ENCODE measurements at places on chromosomes 3 and 15.

- DNase-seq, result no peak
Observed at GRCh38 chr15:52670087-52670486, 9.1 kb downstream of the ATOSA start.

GRCh38 chr3:65902304-65902793 lies 136.4 kb downstream of the MAGI1 start:
- no peak for DNase-seq

DNA sequence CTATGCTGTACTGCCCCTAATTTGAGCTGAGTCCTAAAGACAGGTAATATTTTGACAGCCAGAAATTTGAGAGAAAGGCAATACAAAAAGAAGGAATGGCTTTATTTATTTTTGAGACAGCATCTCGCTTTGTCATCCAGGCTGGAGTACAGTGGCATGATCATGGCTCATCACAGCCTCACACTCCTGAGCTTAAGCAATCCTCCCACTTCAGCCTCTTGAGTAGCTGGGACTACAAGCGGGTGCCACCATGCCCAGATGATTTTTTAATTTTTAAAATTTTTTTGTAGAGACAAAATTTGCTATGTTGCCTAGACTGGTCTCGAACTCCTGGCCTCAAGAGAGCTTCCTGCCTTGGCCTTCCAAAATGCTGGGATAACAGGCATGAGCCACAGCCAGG lies 77.4 kb upstream of the SLC4A7 start:
- DNase-seq, result no peak

DNA sequence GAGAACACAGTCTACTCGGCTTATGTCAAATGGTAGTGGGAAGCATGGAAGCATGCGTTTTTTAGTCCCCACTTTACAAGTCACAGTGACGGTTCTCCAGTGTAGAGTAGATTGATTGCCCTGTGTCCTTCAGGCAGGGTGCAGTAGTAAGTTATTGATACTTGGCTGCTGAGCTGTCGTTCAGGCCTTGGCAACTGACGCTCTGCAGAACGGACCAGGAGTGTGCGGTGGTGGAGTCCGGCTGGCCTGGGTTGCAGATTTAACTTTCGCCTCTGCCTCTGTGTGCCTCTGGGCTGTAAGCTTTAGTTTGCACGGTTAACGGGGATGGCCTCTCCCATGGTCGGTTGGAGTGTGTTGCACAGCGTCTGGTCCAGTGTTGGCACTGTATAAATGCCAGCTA lies 58.6 kb downstream of the IGF1R start:
- no peak for DNase-seq

DNA sequence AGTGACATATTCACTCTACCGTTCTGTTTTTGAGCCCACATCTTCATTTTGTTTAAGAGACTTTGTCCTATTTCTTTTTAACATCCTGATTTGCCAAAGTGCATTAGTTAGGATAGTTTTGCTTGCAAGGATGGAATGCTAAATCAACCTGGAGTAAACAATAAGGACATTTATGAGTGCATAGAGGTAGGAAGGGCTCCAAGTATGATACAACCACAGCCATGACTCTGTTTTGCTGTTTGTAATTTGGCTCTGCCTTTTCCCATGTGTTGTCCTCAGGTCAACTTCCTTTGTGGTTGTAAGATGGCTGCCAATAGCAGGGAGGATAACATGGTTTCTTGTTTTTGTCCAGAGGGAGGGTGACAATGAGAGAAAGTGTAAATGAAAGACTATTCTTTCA lies 66.4 kb upstream of the GOLIM4 start:
- peak; percentile 74 for DNase-seq

DNA sequence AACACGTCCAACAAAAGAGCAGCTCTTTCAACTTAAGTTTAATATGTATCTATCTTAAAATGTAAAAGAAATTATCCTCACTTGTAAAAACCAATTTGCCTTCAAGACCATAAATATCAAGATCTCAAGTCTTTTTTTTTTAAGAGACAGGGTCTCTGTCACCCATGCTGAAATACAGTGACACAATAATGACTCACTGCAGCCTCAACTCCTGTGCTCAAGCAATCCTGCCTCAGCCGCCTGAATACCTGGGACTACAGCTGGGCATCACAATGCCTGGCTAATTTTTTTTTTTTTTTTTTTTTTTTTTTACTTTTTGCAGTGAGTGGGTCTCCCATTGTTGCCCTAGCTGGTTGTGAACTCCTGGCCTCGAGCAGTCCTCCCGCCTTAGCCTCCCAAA lies 26.0 kb downstream of the ACAP2 start:
- DNase-seq, result peak; percentile 63

GRCh38 chr3:15063656-15064286 lies 1.3 kb downstream of the MRPS25 start:
- no peak for DNase-seq

DNA sequence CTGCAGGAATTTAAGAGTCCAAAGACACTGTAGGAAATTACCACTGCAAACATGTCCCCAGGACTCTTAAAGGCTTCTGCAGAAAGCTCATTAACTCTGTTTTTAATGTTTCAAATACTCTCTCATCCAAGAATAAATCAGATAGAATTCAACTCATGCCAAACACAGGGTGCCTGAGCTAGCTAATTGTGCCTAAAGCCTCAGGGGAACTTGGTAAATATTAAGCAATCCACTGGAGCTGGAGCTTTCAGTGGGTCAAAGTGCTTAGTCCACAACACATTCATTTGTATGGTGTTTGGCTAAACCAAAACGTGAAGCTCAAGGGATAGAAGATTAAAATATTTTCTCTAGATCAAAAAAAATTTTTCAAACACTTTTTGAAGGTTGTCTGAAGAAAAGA lies 131.4 kb downstream of the THRB start:
- DNase-seq, result peak; percentile 51

- peak; percentile 7 for DNase-seq
Observed at GRCh38 chr15:41727143-41727542, 47.1 kb upstream of the MAPKBP1 start.

GRCh38 chr3:165983284-165983683 lies 146.1 kb upstream of the BCHE start:
- peak; percentile 28 for DNase-seq

DNA sequence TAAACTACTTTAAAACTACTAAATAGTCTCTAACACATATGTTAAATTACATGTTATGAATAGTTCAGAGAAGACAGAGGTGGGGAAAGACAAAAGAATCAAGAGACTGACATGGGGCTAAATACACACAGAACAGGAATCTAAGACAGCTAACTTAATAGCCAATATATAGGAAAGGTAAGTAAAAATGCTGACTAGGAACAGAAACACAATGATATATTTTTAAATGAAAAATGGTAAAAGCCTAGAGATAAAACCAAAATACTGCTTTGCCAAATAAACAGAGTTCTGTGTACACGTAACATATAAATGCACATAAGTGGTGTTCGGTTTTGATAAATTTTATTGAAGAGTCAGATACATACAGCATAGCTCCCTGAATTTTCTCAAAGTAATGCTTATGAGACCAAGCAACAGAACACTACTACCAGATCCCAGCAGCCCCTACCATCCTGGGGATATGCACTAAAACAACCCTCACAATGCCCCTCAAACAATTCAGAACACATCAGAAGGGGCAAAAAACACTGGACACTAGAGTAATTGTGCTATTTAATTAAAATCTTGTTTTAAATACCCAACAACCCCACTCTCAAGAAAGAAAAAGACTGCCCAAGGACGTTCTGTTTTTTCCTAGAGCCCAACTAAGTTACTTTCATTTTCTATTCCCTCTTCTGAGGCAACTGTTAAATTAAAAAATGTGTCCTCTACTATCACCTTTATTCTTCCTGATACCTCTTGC lies 121.1 kb downstream of the ADAM10 start:
- DNase-seq, result peak; percentile 8

DNA sequence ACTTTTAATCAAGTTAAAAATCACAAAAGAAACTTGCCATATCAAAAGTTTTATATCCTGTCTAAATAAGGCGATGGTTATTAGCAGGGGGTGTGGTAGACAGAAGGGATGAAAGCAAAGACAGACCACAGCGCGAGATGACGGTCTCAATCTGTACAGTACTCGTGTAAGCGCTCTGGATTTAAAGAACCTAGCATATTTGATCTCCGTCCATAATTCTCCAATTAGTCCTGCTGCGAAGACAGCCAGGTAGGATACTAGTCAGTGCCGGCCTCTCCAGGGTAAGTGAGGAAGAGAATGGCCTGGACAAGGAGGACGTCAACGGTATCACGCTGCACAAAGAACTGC lies 701 bp downstream of the SGO1 start:
- peak; percentile 26 for DNase-seq

GRCh38 chr15:41689083-41689482 lies 28.9 kb downstream of the MGA start:
- no peak for DNase-seq

GRCh38 chr3:178707311-178708031 lies 171.2 kb downstream of the KCNMB2 start:
- DNase-seq, result peak; percentile 82

GRCh38 chr3:81998139-81998755 lies 236.8 kb upstream of the GBE1 start:
- peak; percentile 28 for DNase-seq

GRCh38 chr3:20696388-20697150 lies 510.6 kb upstream of the SGO1 start:
- DNase-seq, result no peak

GRCh38 chr3:126130981-126131745 lies 47.2 kb upstream of the SLC41A3 start:
- DNase-seq, result no peak

- DNase-seq, result peak; percentile 74
Observed at GRCh38 chr15:34056911-34057310, 17.9 kb upstream of the AVEN start.

DNA sequence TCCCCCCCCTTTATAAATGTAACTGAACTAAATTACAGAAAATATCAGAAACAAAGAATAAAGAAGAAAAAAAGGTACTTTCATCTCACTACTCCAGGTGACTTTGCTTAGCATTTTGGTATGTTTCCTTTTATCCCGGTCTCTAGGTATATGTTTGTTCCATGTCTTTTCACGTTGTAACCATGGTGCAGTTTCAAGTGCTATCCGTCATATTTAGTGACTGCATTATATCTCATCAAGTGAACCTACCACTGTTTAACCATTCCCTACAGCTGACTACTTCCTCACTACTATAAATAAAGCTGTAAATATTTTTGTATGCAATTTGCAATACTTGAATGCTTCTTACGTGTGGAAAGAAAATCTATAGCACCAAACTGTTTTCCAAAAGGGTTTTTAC lies 2.2 kb downstream of the BTBD1 start:
- peak; percentile 10 for DNase-seq

- DNase-seq, result no peak
Observed at GRCh38 chr3:147372525-147373027, 33.8 kb downstream of the ZIC4 start.

GRCh38 chr3:97895216-97895615 lies 73.4 kb downstream of the CRYBG3 start:
- no peak for DNase-seq

- DNase-seq, result no peak
Observed at GRCh38 chr15:79820820-79821219, 76.0 kb downstream of the MTHFS start.

- DNase-seq, result peak; percentile 90
Observed at GRCh38 chr3:21705769-21706168, 45.2 kb downstream of the ZNF385D start.

GRCh38 chr3:78726545-78726944 lies 1041.3 kb downstream of the ROBO1 start:
- DNase-seq, result no peak

- peak; percentile 100 for DNase-seq
Observed at GRCh38 chr3:133944641-133945380, 49.1 kb upstream of the RAB6B start.

GRCh38 chr15:41836713-41837454 lies 1.8 kb upstream of the PLA2G4B start:
- no peak for DNase-seq

DNA sequence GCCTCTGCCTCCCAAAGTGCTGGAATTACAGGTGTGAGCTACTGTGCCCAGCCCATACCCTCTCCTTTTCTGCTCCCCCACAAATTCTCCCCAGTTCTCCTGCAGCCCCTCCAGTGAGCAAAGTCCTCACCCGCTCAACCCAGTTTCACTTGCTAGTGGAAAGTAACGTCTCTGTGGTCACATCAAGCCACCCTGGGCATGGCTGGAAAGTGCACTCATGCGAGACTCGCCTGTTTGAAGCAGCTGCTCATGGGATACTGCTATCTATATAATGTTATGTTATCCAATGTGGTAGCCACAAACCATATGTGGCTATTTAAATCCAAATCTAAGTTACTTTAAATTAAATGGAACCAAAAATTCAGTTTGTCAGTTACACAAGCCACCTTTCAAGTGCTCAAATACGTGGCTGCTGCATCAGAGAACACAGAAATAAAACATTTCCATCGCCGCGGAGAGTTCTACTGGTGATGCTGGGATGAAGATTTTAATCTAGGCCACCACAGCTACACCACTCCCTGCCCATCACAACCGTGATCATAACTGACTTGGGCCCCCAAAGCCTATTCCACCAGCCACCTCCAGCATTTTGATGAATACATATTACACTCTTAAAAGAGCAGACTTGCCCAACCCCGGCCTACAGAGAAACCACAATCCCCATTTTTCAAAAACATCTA lies 119.4 kb downstream of the LIPC start:
- DNase-seq, result no peak

- DNase-seq, result no peak
Observed at GRCh38 chr15:43118829-43119228, 13.0 kb upstream of the UBR1 start.

- DNase-seq, result no peak
Observed at GRCh38 chr15:94212291-94212690, 19.1 kb upstream of the MCTP2 start.

- peak; percentile 33 for DNase-seq
Observed at GRCh38 chr3:113070681-113071113, 79.9 kb downstream of the GTPBP8 start.

- DNase-seq, result peak; percentile 71
Observed at GRCh38 chr15:57320631-57321220, 55.6 kb upstream of the CGNL1 start.

DNA sequence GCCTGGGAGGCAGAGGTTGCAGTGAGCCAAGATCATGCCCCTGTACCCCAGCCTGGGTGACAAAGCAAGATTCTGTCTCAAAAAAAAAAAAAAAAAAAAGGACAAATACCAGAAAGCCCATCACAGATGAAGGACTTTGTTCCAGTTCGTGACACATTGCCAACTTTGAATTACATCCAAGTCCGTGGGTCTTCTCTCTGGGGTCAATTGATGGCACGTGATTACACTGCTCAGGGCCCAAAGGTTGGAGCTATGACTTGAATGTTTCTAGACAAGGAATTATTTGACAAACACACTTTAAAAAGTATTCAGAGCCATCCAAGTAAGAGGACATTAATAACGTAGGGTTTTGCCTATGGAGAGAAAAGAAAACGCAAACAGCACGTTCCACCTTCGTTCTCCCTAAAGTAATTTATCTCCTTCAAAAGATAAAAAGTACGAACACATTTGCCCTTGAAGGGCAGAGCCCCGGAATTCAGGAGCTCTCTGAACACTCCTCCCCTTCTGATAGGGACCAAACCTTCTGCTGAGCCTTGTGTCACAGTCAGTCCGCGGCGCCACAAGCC lies 31.3 kb upstream of the ST3GAL6 start:
- DNase-seq, result no peak

GRCh38 chr3:45277636-45278035 lies 51.5 kb upstream of the TMEM158 start:
- no peak for DNase-seq

- DNase-seq, result peak; percentile 17
Observed at GRCh38 chr3:127853681-127854080, 31.4 kb upstream of the MGLL start.

GRCh38 chr15:79629687-79630086 lies 197.6 kb downstream of the MINAR1 start:
- DNase-seq, result peak; percentile 68

- no peak for DNase-seq
Observed at GRCh38 chr3:39005295-39005694, 46.4 kb downstream of the SCN11A start.

GRCh38 chr3:109644332-109644731 lies 307.0 kb upstream of the DPPA4 start:
- DNase-seq, result no peak

Data from M059J (cell line).